Aorta (tissue), 5 donors: ENCODE measurements at places on chromosomes 7 and 10. TPM values are rescaled to one million over a fixed set of nuclear protein-coding genes. Genes with fewer than 3 reads are reported as not detected.
A peak's percentile ranks its signal among the peaks of the same experiment; 100 is the strongest.

- DNase-seq: no peak
These were observed 139.6 kb downstream of the MLLT10 start for GRCh38 chr10:21673668-21674067.

Gene AKR1C4
- not detected for total RNA-seq

DNA sequence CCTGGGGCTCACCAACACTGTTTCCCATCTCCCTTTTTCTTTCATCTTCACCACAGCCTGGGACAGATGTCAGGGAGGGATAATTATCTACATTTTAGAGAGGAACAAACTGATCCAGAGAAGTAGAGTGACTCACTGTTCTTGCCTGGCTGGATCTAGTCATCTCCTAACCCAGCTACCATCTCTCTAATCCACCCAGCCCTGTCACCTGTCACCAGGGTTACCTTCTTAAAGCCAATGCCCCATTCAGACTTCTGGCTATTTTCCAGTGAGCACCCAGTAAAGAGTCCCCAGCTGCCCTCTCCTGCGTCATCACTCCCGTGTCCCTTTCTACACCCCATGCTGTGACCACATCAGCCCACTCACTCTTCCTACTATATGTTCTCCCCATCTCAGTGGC lies 68.4 kb upstream of the DUSP5 start:
- no peak for DNase-seq

DNA sequence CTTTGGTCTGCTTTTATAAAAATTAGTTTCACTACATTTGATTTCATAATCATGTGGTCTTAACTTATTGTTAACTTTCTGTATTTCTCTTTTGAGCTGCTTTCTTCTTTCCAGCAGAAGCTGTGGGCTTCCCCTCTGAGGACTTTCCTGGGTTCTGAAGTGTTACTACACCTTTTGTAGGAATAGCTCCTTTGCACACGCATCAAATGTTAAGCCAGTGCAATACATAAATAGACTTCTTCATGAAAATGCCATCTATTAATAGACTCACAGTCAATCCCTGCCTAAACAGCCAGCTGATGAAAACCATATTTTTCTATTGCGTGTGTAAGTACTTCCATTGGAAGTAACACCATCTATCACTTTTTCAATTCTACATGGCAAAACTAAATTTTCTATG lies 1.5 kb downstream of the ABCB4 start:
- DNase-seq: no peak

GRCh38 chr7:158074896-158075632 lies 512.6 kb downstream of the PTPRN2 start:
- DNase-seq: no peak

DNA sequence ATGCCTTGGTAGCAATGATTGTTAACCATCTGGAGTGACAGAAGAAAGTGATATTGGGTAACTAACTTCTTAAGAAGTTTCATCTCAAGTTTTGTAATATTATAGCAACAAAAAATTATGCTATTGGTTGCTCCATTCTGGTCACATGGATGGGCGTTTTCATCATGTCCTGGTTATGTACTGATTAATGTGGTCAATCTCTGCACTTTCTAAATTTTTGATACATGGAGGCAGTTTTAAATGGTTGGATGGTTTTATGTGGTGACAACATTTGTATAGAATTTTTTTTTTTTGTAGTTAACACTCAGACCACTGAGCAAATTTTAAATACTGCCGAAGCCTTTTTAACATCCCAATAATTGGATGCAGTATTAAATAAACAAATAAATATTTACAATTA lies 55.2 kb upstream of the CCAR1 start:
- DNase-seq: no peak

DNA sequence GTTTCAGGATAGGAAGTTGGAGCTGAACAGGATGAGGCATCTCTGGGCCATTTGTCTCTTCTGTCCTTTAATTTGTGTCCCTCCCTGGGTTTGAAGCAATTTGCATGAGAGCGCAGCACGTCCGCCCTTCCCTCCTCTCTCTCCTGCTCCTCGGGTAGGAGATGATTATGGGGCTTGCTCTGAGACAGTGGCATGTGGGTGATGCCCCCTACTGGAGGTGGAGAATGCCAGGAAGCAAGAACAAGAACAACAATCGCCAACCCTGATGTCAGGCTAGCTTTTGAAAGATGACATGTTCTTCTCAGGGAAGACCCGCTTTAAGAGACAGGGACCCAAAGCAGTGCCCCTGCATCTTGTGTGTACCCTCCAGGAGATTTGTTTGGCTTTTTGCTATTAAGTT lies 63.9 kb upstream of the LOXL4 start:
- no peak for DNase-seq

DNA sequence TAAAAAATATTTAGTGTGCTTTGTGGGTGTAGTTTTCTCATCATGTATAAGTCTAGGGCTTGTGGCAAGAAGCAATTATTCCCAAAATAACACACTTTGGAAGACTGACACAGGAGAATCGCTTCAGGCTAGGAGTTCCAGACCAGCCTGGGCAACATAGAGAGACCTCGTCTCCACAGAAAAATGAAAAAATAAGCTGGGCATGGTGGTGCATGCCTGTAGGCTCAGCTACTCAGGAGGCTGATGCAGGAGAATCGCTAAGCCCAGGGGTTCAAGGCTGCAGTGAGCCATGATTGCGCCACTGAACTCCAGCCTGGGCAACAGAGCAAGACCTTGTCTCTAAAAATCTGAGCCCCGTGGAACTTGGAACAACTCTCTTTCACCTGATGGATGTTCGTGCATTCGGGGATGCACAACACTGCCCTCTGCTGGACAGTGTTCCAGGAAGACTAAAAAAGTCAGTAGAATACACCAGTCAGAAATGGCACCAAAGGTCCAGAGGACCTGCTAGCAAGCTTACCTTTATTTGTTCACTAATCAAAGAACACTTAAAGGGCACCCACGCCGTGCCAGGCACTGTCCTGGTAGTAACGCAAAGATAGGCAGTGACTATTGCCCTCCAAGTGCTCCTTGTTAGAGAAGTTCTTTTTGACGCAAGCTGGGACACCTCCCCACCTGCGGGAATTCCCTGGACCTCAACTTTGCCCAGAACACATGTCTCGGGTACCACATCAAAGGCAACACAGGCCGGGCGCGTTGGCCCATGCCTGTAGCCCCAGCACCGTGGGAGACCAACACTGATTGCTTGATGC lies 81.9 kb upstream of the CALN1 start:
- DNase-seq: no peak

GRCh38 chr7:121873289-121874194 lies 581 bp downstream of the PTPRZ1 start:
- DNase-seq: peak; percentile 40

DNA sequence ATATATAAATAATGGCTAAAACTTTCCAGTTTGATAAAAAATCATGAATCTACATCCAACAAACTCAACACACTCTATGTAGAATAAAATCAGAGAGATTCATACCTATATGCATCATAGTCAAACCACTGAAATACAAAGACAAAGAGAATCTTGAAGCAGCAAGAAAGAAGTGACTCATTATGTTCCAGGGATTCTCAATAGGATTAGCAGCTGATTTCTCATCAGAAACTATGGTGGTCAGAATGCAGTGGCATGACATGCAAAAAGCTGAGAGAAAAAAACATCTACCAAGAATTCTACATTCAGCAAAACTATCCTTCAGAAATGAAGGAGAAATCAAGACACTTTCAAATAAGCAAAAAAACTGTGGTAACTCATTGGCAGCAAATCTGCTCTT lies 187.4 kb downstream of the RNLS start:
- DNase-seq: no peak

- DNase-seq: no peak
These were observed 7.4 kb downstream of the YWHAG start for GRCh38 chr7:76351372-76351771.

Gene CELF2
- total RNA-seq: 52.6 TPM

- DNase-seq: no peak
These were observed 339.9 kb downstream of the DNAJB6 start for GRCh38 chr7:157676456-157677255.

DNA sequence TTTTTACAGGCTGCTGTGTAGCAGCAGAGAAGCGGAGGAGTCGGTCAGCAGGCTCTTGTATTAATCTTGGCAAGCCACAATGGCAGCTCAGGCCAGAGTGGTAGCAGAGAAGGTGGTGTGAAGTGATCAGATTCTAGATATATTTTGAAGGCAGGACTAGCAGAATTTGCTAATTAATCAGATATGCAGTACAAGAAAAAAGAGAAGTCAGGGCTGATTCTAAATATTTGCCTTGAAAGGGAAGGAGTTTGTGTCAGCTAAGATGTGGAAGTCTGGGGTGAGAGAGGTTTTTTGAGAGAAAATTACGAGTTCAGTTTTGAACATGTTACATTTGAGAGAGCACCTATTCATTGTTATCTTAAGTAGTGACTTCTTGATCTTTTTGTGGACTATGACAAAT lies 176.3 kb downstream of the WNT2 start:
- no peak for DNase-seq

GRCh38 chr7:155737590-155737989 lies 74.7 kb downstream of the SHH start:
- DNase-seq: no peak

DNA sequence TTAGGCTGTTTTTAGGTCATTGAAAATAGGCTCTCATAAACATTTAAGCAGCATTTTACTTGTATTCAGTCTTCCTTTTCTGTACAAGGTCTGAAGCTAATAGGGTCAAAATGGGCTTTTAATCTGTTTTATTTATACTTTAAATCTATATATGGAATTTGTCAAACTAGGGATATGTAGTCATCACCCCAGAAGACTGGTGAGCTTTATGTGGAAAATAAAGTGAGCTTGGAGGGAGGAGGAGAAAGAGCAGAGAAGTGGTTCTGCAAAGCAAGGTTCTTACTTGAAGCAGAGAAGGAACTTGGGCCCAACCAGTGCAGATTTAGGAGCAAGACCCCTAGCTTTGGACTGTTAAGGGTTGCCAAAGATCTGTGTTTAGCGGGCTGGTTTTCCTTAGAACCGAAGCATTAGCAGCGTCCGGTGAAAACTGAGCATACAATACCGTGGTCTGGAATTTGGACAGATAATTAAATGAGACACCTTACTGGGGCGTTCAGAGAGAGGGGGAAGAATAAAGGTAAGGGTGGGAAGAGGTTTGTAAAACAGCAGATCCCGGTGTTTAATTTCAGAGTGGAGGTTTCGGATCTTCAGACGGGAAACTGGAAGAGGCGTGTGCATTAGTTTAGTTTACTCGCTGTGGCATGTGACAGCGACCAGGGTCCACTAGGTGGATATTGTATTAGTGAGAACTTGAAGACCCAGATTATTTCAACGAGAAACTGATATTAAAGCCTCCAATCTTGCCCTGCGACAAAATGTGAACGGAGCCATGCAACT lies 2.4 kb downstream of the BAMBI start:
- no peak for DNase-seq

- no peak for DNase-seq
These were observed 15.5 kb downstream of the BAG3 start for GRCh38 chr10:119666709-119667004.

GRCh38 chr7:106597751-106598546 lies 63.0 kb downstream of the CCDC71L start:
- no peak for DNase-seq

Gene TMEM106B
- 41.4 TPM for total RNA-seq

GRCh38 chr7:88357294-88357693 lies 50.6 kb upstream of the STEAP4 start:
- peak; percentile 48 for DNase-seq

- no peak for DNase-seq
These were observed 13.1 kb upstream of the FAM20C start for GRCh38 chr7:179209-179681.

GRCh38 chr10:131478377-131478989 lies 167.0 kb upstream of the TCERG1L start:
- no peak for DNase-seq

GRCh38 chr10:73838008-73838567 lies 26.7 kb upstream of the NDST2 start:
- no peak for DNase-seq
